Stimulated activated CD8-positive, alpha-beta memory T cell treated with anti-CD3 and anti-CD28 coated beads, Interleukin-4, amount 100 ng/mL, for 1 hour (primary cell): ENCODE measurements at places on chromosomes 6 and 20.

DNA sequence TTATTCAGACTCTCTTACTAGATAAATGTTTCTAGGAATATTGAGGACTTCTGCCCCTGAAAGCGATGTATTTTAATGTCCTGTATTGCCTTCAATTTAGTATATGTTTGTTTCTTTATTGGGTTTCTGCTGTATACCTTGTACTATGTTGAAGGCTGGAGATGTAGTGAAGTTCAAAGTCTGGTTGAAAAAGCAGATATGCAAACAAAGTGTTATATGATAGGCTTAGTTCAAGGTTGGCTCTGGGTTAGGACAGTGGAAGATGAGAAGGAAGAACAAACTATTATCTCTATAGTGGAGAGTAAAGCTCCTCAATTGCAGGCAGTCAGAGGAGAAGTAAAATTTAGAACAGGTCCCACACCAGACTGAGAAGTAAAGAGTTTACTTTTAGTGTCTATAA lies 36.3 kb upstream of the ADGRG6 start:
- no peak for DNase-seq

DNA sequence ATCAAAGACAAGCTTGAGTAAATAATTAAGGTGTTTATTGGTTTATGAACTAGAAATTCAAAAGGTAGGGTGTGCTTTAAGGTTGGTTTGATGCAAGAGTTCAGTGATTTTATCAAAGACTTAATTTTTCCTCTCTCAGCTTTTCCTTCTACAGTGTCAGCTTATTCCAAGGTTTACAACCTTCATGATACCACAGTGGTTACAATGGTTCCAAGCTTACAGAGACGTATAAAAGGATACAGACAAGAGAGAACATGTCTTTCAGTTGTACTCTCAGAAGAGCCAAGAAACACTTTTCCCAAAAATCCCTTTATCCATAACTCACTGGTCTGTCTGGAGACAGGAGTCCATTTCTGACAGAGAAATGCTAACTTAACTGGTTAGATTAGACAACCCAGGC lies 93.5 kb upstream of the LOC128125822 start:
- no peak for DNase-seq

GRCh38 chr20:57247292-57247965 lies 19.0 kb downstream of the BMP7 start:
- DNase-seq, result no peak

DNA sequence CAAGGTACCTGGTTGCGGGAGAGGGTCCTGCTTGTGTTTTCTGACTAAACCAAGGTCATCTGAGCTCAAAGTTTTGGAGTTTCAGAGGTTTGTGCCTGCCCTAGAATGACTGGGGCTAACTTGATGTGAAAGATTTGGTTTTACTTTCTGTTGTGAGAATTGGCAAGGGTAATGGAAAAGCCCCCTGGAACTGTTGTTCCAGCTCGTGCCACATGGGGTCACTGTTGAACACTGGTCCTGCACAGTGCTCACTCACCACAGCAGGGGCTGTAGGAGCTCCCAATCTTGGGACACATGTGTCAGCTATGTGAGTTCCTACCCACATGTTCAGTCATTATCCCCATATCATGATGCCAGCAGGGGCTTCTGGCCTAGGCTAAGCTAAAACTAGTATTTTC lies 6.5 kb downstream of the TGM6 start:
- no peak for DNase-seq

- DNase-seq, result no peak
These were observed 479.7 kb upstream of the FLRT3 start for GRCh38 chr20:14817101-14817500.

- DNase-seq, result no peak
These were observed 432.7 kb downstream of the TFAP2A start for GRCh38 chr6:9982215-9982614.

- no peak for DNase-seq
These were observed 64.9 kb downstream of the DLL1 start for GRCh38 chr6:170225852-170226417.

DNA sequence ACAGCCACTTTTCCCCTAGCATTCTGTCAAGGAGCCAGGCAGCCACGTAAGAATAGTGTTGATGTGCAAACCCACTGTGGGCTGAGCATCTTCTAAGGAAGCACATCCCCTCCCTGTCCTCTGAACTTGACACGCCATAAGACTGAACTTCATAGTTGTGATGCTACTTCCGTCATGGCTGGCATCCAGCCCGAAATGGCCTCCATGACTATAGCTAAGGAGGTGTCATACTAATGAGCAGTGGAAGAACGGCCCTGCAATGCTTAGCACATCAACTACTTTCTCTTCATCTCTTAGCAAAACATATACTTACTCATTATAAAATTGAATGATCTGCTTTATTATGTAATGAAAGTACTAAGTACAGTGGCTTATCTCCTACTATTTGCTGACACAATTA lies 110.2 kb downstream of the GJA10 start:
- no peak for DNase-seq

GRCh38 chr6:144364208-144364720 lies 79.1 kb downstream of the UTRN start:
- no peak for DNase-seq

DNA sequence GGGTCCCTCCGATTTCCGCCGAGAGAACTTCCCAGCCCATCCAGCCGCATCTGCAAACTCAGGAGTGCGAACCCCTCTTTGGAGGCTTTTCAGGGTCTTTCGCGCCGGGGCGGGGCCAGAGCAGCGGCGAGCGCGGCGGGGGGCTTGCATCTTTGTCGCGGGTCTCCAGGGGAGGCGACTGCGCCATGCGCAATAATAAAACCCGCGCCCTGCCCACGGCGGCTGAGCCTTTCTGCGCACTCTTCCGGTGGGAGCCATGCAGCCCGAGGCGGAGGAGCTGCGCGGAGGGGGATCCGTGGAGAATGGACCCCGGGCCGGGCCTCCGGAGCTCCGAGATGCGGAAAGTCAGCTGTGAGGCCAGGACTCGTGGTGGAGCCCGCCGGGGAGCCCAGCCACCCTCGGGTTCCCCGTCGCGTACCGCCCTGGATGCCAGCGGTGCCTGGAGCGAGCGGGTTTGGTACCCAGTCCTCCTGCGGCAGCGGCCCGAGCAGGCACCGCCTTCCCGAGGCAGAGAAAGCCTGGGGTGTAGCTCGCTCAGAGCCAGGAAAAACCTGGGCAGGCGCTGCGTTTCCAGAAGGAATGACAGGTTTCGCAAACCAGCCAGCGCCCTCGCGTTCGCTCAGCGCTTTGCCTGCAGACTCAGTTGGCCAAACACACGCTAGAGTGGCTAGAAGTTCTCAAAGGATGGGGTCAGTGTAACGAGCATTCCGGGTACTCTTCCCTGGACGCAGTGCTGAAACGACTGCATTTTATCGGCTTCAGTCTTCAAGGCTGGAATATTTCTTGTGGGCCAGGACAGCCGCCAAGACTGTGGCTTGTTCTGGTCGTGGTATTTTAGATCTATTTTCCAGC lies 1.2 kb downstream of the AKAP12 start:
- no peak for DNase-seq

- DNase-seq, result no peak
These were observed 19.9 kb downstream of the KCNK5 start for GRCh38 chr6:39209360-39209811.

DNA sequence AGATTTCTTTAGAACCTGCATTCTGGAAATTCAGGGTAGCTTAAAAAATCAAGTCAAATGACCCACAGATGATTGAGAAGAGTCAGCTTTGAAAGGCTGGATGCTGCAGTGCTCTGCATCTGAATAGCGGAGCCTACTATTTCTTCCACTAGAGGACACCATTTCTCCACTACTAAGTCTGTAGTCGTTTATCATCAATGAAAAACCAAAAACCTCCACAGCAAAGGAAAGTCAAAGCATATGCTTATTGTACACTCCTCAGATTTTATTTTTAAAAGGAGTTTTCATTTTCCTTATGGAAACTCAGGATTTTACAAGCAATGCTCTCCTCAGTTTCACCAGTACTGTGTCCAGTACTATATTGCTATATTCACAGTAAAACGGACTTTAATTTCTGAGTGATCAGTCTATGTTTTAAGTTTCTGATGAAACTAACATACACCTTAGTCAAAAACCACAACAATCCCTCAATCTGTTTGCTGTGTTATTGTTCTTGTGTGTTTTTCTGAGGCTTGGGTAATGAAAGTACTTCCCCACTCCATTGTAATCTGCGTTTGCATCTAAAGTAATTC lies 50.5 kb upstream of the ENPP5 start:
- no peak for DNase-seq

GRCh38 chr6:14113976-14114375 lies 3.6 kb upstream of the CD83 start:
- DNase-seq, result no peak

GRCh38 chr6:98272060-98272459 lies 562.3 kb upstream of the POU3F2 start:
- no peak for DNase-seq

DNA sequence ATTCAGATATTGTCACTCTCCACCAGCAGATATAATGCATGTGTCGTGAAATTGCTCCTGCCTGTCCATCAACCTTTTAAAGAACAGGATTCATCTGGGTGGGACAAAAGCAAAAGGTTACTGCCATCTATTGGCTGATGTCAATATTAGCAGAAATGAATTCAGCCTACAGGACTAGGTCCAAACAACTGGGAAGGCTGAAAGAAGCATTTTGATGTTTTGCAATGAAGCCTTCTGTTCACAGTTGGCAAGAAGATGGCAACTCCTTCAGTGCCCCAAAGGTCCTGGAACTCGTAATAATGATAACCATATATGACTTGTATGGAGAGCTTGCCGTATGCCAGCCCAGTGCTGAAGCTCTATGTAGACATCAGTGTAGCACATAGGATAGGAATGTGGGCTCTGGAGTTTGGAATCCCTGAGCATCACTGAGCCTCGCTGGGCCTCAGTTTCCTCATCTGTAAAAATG lies 7.5 kb downstream of the BCAS1 start:
- DNase-seq, result no peak

DNA sequence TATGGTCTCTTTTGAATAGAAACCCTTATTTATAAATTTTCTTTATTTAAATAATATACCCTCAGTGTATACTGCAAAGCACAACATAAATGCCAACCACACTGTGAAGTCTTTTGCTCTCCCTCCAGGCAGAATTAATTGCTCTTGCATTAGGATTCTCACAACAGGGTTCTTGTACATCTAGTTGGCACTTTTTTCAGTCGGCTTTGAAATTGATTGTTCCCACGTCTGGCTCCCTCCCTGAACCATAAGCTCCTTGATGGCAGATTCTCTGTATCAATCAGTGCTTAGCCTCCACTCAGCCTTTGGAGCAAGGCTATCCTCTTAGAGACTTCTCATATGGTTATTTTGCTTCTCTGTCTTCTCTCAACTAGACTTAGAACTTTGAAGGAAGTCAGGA lies 288.0 kb upstream of the POU3F2 start:
- no peak for DNase-seq

GRCh38 chr6:25229671-25230321 lies 49.4 kb upstream of the CARMIL1 start:
- no peak for DNase-seq

- DNase-seq, result no peak
These were observed 154.0 kb downstream of the TRIM27 start for GRCh38 chr6:28769626-28770402.

GRCh38 chr6:38180586-38180985 lies 361.1 kb downstream of the ZFAND3 start:
- DNase-seq, result no peak

DNA sequence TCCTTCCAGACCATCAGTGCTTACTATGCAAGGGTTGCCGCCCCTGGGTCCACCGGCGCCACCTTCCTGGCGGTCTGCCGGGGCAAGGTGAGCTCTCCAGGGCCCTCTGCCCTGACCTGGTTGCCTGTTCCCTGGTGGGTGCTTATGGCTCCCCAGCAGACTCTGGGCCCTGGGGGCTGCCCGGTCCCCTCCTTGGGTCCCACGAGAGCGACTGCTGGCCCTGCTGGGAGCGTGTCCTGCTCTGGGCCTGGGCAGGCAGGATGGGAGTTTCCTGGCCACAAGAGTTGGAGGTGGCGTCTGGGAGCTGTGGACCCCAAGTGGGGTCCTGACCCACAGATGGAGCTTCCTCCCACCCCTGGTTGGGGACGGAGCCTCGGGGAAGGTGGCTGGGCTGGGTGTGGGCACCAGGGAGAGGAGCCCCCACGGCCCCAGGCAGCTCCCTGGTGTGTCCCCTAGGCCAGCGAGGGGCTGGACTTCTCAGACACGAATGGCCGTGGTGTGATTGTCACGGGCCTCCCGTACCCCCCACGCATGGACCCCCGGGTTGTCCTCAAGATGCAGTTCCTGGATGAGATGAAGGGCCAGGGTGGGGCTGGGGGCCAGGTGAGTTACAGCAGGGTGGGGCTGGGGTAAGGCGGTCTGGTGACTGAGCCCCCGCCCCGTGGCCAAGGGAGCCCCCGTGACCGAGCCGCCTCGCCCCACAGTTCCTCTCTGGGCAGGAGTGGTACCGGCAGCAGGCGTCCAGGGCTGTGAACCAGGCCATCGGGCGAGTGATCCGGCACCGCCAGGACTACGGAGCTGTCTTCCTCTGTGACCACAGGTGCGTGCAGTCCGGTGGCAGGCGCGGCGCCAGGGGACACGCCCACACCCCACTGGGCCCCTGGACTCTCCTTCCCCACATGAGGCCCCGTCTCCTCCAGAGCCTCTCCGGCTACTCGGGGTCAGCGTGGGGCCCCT lies 7.1 kb upstream of the TNFRSF6B start:
- no peak for DNase-seq

DNA sequence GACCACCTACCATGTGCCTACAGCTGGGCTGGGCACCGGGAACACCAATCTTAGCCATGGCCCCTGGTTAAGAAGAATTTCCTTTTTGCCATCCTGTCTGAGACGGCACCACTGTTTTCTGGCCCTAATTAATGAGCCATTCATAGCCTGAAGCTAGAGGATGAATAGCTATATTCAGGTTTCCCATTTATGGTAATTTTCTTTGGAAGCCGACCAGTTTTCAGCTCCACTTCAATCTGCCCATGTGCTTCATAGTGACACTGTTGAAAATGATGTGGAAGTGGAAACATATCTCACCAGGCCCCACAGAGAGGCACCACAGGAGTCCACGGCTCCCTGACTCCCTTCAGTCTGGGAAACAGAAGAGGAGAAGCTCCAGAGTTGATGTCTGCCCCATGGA lies 22.6 kb upstream of the ULBP3 start:
- no peak for DNase-seq

GRCh38 chr6:389622-390021 lies 1.9 kb upstream of the IRF4 start:
- no peak for DNase-seq
